ENCODE measurements at places on chromosomes 5 and 9.

GRCh38 chr5:130868186-130868840 is 296.7 kb downstream of the HINT1 start:
- no peak for DNase-seq

GRCh38 chr9:69003051-69003450 is 10.9 kb downstream of the PRKACG start:
- DNase-seq = no peak

DNA sequence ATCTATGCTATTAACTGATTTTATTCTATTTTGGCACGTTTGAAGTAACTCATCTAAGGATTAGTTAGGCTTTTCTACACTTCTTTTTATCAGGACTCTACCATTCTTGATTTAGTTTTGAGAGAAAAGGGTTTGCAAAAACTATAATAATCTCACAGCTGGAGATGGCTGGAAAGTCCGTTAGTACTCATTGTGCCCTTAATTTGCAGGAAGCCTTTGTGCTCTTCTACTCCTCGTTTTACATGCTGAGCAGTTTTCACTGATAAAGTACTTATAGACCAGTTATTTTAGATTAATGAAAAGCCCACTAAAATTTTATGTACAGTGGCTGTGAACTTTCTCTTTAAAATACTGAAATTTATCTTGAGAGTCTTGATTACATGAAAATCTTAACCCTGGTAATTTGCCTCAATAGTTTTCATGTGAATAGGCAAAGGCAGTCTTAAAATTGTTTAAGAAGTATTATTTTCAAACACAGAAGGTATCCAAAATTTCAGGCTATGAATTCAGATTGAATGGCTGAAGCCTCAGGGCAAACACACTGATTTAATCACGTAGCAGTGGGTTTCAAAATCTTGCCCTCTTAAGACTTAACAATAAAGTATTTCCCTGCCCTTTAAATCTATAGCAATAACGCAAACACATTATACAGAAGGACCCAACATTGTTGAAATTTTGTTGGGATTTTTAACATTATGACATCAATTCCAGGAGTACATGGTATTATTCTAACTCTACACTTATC is 18.6 kb downstream of the MLLT3 start:
- no peak for DNase-seq

- DNase-seq = no peak
These were observed 46.5 kb upstream of the FKTN start for GRCh38 chr9:105511446-105511845.

DNA sequence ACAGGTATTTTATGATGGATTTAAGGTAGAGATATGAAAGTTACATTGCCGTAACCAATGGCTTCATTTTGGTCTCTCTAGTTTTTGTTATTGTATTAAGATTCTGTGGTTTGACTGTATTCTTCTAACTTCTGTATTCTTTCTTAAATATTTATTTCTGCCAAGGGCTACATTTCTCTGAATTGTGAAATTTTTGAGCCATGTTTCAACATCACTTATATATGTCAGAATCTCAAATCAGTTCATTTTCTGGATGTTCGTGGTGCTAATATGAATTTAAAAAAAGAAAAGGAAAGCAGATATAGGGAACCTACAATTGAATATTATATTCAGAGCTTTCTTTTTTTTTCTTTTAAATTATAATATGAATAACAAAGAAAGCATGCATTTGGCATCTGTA is 142.7 kb downstream of the ANXA1 start:
- DNase-seq = no peak

Data from left hindlimb (tissue), 1 donor.